Stimulated activated CD8-positive, alpha-beta memory T cell treated with anti-CD3 and anti-CD28 coated beads, Interleukin-12 subunit alpha, Interleukin-12 subunit beta, amount 100 ng/mL, for 1 hour (primary cell): ENCODE measurements at places on chromosomes 7 and 10.
A peak's percentile ranks its signal among the peaks of the same experiment; 100 is the strongest.

- no peak for DNase-seq
Measured at GRCh38 chr7:22561895-22562593, 62.1 kb upstream of the STEAP1B start.

DNA sequence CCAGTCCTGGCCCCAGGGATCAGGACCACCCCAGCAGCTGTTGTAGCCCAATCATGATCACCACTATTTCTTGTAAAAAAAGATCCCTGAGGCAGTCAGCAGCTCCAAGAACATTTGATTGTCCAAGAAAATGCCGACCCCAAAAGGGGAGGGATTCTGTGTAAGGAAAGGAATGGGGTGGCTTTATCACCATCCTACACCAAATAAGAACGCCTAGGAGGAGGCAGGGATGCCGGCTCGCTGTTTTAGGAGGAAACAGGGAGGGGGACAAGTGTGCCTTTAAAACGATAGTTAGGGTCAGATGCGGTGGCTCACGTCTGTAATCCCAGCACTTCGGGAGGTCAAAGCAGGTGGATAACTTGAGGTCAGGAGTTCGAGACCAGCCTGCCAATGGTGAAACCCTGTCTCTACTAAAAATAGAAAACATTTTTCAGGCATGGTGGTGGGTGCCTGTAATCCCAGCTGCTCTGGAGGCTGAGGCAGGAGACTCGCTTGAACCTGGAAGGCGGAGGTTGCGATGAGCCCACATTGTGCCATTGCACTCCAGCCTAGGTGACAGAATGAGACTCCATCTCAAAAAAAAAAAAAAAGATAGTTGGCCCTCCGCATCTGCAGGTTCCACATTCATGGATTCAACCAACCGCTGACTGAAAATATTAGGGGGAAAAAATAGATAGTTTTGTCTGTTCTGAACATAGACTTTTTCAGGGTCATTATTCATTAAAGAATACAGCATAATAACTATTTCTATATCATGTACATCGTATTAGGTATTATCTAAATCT lies 63.6 kb downstream of the PDIA4 start:
- no peak for DNase-seq

DNA sequence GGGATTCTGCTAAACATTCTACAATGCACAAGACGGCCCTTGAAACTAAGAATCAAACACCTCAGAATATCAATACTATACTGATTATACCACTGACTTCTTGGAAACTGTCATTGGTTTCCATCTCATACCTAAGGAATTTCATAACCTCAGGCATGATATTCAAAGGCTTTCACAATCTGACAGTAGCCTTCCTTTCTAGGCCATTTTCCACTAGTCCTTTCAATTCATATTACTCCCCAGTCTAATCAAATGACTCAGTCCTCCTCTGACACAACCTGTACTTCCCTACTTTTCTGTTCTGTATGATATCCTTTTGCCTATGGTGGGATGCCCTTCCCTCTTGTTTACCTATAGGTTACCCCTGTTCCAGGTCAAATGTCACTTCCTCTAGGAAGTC lies 48.3 kb downstream of the CSTF2T start:
- no peak for DNase-seq

DNA sequence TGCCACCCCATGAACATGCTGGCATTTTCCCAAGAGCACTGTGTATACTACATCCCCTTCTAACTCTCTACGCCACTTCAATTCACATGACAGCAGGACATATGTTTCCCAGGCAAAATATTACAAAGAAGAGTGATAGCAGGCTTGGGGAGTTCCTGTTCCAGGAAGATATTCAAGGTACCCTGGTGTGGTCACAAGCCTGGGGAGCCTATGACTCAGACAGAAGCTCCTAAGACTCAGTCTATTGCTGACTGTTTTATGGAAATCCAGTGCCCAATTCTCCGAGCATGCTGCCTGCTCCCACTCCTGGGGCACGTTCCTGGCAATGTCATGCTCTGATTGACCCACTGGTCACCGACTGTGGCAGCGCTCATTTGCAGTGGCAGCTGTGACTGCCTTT lies 23.5 kb upstream of the ABLIM1 start:
- no peak for DNase-seq

GRCh38 chr10:49176310-49177268 lies 11.6 kb downstream of the TMEM273 start:
- no peak for DNase-seq

DNA sequence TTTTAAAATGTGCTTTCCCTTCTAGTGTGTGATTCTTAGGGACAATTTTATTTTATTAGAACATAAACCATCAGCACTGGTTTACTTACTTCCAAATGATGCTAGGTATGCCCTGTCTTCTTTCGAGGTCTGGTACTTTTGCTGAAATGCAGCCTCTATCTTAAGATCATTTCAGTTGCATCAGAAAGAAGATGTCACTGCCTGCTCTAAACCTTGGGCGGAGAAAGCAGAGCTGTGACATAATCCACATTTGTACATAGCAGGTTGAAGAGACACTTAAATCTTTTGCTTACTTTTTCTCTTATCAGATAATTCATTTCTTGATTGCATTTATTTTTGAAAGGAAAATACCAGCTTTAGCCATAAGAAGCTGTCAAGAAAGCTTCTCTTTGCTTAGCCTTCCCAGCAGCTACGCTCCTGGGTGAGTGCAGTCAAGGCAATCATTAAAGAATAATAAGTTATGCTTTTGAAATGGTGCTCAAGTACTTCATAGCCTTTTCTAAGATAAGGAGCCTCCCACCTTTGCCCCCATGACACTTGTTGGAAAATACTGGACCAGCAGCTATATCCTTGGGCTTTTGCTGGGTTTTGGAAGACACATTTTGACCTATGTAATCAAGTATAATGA lies 108.4 kb upstream of the SAMD8 start:
- no peak for DNase-seq

DNA sequence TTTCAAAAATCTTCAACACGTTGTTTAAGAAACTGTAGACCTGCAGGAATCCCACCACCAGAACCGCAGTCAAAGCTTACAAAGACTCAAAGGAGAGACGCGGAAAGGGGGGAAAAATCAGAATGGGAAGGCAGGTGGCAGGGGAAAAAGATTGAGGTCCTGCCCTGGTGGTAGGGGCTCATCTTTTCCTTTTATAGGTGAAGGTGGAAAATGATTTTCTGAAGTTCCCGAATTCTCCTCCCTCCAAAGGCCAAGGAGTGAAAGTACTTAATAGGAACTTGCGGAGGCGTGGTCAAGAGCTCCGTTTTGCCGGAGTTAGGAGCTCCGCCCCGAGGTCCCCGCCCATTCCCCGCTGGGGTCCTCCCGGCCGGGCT lies 724 bp downstream of the BBIP1 start:
- peak; percentile 68 for DNase-seq
